ENCODE measurements at places on chromosomes 4 and X. TPM values are rescaled to one million over a fixed set of nuclear protein-coding genes. Genes with fewer than 3 reads are reported as not detected.

Gene TCEANC
- total RNA-seq: 3.2 TPM

Gene MAGEB2
- not detected for total RNA-seq

Gene GLRA3
- not detected for total RNA-seq

Gene CACNA1F
- not detected for total RNA-seq

Gene SHROOM4
- total RNA-seq: 22.9 TPM

Gene ELK1
- total RNA-seq: 7.4 TPM

Gene GPR143
- total RNA-seq: 2.2 TPM

Gene ZFYVE28
- 1.8 TPM for total RNA-seq

Gene ART3
- total RNA-seq: not detected

Gene SAGE1
- not detected for total RNA-seq

Gene BTK
- total RNA-seq: not detected

Gene HTN1
- total RNA-seq: not detected

Gene GUCY1B1
- 1.4 TPM for total RNA-seq

Gene DSPP
- not detected for total RNA-seq

Gene XG
- 0.22 TPM for total RNA-seq

Gene SPATA18
- total RNA-seq: 2.2 TPM

Gene ADGRL3
- 1.6 TPM for total RNA-seq

Gene F8A3
- total RNA-seq: 0.44 TPM

Gene IL15
- 1.2 TPM for total RNA-seq
